Urinary bladder (tissue), 4 donors: ENCODE measurements at places on chromosomes 7 and 10. TPM values are rescaled to one million over a fixed set of nuclear protein-coding genes. Genes with fewer than 3 reads are reported as not detected.

DNA sequence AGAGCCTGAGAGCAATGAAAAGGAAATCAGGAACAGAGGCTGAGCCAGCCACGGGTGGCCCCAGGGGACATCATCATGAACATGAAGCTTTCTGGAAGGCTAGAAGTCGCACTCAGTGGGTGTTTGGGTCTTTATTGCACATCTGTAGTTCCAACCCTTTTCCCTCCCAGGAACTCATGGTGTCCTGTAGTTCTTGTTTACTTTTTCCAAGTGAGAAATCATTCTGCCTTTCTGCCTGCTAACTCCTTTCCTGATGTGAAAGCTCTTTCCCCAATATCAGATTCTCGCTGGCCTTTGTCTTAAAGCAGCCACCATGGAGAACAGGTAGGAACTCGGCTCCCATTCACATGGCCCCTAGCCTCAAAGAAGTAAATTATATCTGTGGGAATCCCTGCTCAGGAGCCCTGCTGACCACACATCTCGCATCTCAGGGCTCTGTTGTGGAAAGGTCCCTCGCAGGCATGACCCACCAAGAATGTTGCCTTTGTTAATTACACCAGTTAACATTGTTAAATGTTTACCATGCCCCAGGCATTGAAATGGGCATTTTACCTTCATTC lies 542.7 kb downstream of the TNS3 start:
- DNase-seq: no peak

Gene CYP2E1
- 1.1 TPM for total RNA-seq

Gene C7orf57
- 0.21 TPM for total RNA-seq

DNA sequence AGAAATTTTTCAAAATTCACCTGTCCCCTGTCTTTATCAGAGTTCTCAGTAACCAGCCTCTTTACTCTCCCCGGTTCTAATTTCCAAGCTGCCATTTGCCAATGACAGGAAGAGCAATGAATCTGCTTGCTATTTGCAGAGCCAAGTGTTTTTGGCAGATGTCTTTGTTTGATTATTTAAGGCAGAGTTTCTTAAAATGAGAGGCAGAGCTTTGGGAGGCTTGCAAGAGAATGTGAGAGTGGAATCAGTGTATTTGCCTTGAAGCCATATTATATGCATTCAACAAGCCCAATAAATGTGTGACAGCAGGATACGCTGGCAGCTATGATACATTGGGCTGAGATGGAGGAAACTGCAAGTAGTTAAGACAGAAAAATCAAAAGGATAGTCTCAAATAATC lies 196.5 kb downstream of the PHF14 start:
- DNase-seq: no peak

GRCh38 chr10:69774596-69774995 lies 27.1 kb upstream of the COL13A1 start:
- DNase-seq: no peak

- no peak for DNase-seq
These were observed 18.4 kb downstream of the NKX2-3 start for GRCh38 chr10:99551158-99551557.

- DNase-seq: no peak
These were observed 167.9 kb downstream of the PHF14 start for GRCh38 chr7:11141541-11141940.
